ENCODE measurements at places on chromosomes 12 and 14. TPM values are rescaled to one million over a fixed set of nuclear protein-coding genes. Genes with fewer than 3 reads are reported as not detected.

Gene KCNH3
- total RNA-seq, result 1.7 TPM

Gene MSI1
- not detected for total RNA-seq

DNA sequence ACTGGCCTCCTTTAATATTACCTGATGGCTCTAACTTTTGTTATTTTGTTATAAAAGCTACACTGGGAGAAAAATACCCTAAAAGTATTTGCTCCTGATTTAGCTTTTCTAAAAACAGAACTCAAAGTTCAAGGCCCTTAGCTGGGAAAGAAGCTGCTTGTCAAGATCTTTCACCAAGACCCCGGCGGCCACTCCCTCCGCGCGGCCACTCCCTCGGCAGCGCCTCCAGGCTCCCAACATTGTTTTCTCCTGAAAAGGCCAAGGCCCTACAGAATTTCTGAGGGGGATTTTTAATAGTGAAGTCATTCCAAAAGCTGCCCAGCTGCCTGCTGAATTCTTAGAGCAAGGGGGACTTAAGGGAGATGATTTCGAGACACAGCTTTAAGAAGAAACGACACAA lies 96.4 kb downstream of the NTN4 start:
- no peak for DNase-seq

- DNase-seq, result no peak
These were observed 941.7 kb downstream of the LRFN5 start for GRCh38 chr14:42548349-42548748.

GRCh38 chr12:114512351-114512750 lies 106.4 kb upstream of the TBX5 start:
- no peak for DNase-seq

Gene FBLN5
- total RNA-seq, result 249 TPM

- DNase-seq, result no peak
These were observed 925 bp upstream of the NANOG start for GRCh38 chr12:7788294-7788660.

Gene ABCC9
- 109 TPM for total RNA-seq

Gene SYCP3
- not detected for total RNA-seq

DNA sequence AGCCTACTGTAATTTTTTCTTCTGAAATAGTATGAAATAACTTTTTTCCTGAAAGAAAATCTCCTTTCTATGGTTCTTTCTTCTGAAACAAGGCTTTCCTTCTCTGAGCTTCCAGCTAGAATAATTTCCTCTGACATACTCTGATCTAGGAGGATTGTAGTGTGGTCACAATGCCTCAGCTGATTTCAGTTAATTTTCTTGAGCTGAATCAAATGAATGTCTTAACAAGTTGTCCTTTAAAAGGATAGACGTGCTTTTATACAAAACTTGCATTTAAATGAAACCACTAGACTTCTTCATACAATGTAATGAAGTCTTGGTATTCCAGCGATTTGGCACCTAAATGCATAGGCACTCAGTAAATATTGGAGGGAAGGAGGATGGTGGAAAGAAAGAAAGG lies 94.4 kb downstream of the BICD1 start:
- no peak for DNase-seq

DNA sequence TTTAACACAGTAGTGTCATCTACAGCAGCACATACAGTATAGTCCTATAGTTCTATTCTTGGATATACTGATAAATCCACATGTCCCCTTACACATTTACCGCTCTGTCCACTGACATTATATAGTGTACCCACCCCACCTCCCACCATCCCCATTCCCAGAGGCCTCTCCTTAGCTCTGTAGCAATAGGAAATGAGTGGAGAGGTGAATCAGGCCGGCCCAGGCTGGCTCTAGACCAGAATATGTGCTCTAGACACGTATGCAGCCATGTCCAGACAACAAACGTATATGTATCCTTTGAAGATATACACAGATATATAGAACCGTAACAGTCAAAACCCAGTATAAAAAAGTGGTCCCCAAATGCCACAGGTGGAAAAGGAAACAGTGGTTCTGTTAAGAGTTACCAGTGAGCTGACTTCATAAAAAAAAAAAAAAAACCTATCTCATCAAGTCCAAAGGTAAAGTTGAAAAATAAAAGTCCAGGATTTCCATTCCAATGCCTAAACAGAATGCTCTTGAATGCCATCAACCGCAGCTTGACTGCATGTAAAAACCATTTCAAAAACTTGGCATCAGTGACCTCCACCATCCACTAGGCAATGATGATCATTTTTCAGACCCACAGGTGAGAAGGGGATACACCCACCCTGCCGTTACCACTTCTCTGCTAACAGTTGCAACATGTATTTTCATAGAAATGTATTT lies 16.7 kb downstream of the EGLN3 start:
- no peak for DNase-seq

GRCh38 chr12:119325813-119326212 lies 8.7 kb upstream of the CCDC60 start:
- no peak for DNase-seq

DNA sequence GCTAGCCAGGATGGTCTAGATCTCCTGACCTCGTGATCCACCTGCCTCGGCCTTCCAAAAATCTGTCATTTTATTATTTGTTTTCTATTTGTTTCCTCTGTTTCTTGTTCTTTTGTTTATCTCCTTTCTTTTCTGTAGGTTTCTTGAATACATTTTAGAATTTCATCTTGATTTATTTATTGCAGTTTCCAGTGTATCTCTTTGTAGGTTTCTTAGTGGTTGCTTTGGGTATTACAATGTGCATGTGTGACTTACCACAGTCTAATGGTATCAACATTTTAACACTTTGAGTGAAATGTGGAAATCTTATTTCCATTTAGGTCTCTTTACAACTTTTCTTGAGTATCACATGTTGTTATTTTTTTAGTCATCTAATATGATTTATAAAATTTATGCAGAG lies 29.9 kb upstream of the MUCL1 start:
- no peak for DNase-seq

DNA sequence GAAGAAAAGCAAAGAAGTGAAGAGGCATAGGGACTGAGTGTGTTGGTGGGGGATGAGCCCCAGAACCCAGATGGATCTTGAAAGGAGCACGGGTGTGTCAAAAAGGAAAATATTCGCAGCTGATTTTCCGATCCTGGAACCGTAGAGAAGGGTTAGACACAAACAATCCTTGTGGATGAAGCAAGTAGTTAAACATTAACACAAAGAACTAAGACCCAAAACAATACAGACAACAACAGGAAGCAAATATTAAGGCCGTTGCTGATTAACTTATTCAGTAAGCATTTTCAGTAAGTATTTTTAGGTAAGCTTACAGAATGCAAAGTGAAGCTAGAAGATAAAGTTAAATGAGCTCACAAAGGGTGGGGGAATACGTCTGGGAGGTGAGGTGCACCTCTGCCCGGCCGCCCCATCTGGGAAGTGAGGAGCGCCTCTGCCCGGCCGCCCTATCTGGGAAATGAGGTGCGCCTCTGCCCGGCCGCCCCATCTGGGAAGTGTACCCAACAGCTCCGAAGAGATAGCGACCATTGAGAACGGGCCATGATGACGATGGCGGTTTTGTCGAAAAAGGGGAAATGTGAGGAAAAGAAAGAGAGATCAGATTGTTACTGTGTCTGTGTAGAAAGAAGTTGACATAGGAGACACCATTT lies 62.8 kb upstream of the PRB2 start:
- DNase-seq, result no peak

- DNase-seq, result no peak
These were observed 120.1 kb upstream of the TSPAN8 start for GRCh38 chr12:71277866-71278265.

Gene CLEC1B
- 0.35 TPM for total RNA-seq

- no peak for DNase-seq
These were observed 100.6 kb downstream of the PTPRB start for GRCh38 chr12:70536650-70537049.

DNA sequence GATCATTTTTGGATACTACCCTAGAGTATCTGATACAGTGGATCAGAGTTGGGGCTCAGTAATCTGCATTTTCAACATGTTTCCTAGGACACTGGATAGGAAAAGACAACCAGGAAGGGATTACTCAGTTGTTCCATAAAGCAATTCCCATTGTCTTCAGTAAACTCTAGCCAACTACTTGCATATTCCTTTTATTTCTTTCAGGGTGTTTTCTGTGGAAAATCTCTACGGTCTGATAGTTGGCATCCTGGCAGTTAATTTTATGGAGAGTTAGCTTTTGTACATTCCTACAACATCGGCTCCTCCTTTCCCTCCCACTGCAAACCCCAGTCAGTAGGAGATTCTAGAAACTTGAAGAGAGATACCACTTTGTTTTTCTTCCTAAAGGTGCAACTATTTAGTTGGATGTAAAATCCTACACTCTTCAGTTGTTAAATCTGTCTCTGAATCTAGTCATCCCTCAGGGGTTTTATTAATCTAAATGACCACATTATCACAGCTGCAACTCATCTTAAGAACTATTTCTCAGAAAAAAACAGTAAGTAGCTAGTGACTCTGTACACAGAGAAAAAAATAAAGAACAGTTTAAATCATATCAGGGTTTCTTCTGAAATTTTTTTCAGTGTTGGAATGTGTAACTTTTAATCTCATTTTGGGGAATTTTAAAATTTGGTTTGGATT lies 103.9 kb downstream of the PDE3A start:
- DNase-seq, result no peak

- DNase-seq, result no peak
These were observed 258.3 kb upstream of the STXBP6 start for GRCh38 chr14:25308244-25308643.

GRCh38 chr12:77980782-77981181 lies 150.1 kb downstream of the NAV3 start:
- DNase-seq, result no peak

GRCh38 chr14:55152052-55152753 lies 23.2 kb downstream of the LGALS3 start:
- no peak for DNase-seq

GRCh38 chr14:97873291-97873690 lies 1076.1 kb downstream of the VRK1 start:
- DNase-seq, result no peak

Gene ZC2HC1C
- total RNA-seq, result 2.4 TPM

Gene OR4E2
- total RNA-seq, result not detected

Gene NINJ2
- not detected for total RNA-seq

DNA sequence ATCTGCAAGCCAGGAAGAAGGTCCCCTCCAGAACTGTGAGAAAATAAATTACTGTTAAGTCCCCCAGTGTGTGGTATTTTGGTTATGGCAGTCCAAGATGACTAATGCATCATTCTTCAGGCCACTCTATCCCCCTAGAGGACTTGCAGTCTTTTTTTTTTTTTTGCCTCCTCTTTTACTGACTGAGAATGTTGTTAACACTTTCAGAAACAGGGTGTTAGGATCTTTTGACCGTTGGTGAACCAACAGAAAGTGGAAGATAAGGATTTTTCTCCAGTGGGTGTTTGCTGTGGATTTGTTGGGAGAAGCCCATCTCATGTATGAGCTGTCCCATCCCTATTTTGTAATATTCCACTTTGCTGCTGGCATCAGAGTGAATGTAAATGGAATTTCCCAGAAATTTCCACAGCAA lies 37.8 kb downstream of the MARK3 start:
- DNase-seq, result no peak

- DNase-seq, result no peak
These were observed 83.0 kb downstream of the FAR2 start for GRCh38 chr12:29232086-29232485.

- no peak for DNase-seq
These were observed 27.6 kb downstream of the ZFYVE1 start for GRCh38 chr14:72999316-72999715.

DNA sequence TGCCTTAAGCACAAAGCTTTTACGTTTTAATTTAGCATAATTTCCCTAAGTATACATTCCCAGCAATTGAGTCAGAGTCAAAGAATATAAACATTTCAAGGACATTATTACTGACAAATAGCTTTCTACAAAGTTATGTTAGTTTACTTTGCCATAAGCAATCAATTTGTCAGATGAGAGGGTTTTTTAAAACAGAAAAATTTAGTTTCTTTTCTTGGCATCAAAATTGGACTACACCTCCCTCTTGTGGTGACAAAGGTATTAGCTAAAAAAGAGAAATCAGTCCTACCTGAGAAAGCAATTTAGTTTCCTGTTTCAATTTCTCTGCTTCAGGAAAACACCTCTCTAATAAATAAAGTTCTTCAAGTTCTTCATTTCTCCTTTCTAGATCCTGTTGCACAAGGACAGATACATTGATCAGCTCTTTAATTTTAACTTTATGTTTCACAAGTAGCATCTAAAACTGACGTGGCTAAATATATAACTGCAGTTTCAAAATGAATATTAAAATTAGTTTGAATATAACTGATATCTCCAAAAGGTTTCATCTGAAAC lies 39.9 kb downstream of the DNAI7 start:
- DNase-seq, result no peak

- DNase-seq, result no peak
These were observed 420.2 kb upstream of the TBX3 start for GRCh38 chr12:115103884-115104883.

- DNase-seq, result peak; percentile 53
These were observed 25.0 kb downstream of the ERP27 start for GRCh38 chr12:14913381-14913781.

DNA sequence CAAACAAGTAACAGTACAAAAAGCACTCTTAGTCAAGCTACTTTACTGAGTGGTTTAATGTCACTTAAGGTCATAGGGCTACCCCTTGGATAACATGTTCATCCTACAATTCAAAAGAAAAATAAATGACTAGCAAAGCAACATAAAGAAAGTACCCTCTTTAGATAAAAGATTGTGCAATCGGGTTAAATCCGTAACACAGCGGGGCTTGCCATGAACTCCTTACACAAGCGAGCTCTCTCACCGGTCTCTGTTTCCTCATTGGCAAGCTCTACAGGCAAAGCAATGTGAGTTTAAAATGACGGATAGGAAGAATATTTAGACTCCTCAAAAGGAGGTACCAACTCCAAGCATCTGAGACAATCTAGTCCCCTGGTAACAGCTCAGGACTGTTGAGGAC lies 140.6 kb downstream of the EGLN3 start:
- DNase-seq, result no peak

- DNase-seq, result no peak
These were observed 77.5 kb upstream of the KRAS start for GRCh38 chr12:25328072-25328712.

GRCh38 chr12:111170543-111170942 lies 198.4 kb downstream of the PHETA1 start:
- no peak for DNase-seq

DNA sequence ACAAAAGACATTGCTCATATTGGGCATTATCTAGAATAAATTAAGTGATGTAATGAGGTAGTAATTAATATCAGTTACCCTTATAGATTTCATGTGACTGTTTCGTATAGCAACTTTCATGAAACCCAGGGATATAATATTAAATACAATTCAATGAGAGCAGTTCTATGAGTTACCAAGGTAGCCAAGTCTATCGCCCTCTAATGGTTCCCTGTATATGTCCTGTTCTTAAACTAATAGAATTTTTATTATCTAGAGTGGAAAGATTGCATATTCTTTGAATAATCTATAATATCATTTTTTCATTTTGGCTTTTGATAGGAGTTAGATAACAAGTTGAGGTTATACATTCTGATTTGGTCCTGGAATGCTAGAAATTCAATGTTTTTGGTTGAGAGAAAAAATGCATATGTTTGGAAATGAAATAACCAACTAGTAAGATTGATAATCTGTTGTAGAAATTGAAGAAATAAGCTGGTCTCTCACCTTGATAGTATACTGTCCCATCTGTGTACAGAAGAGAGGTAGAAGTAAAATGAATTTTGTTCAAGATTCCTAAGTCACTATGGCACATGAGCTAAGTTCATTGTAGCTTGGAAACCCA lies 59.7 kb downstream of the SCFD1 start:
- no peak for DNase-seq

Gene FGF6
- total RNA-seq, result not detected

Gene PTPRR
- total RNA-seq, result 9.7 TPM

Data from uterus (tissue), 4 donors.